ENCODE measurements at places on chromosomes 1 and 21.

DNA sequence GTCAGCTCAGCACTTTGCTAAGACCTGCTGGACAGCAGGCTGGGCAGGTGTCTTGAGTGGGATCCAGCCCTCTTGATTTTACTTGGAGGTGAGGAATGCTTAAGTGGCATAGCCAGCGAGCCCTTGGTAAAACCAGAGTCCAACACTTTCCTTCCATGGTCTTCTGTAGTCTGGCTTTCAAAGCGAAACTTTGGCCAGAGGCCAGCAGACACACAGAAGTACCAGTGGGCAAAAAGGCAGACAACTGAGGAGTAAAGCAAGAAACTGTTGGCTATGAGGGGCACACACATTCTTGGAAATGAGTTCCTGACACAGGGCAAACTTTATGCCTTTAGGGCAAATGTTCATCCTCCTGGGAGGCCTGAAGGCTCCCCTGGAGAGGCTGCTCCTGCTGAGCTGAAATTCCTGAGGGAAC, 281.0 kb upstream of the POU3F1 start:
- DNase-seq: no peak

- no peak for DNase-seq
Observed at GRCh38 chr1:77538956-77539518, 143.4 kb downstream of the ZZZ3 start.

DNA sequence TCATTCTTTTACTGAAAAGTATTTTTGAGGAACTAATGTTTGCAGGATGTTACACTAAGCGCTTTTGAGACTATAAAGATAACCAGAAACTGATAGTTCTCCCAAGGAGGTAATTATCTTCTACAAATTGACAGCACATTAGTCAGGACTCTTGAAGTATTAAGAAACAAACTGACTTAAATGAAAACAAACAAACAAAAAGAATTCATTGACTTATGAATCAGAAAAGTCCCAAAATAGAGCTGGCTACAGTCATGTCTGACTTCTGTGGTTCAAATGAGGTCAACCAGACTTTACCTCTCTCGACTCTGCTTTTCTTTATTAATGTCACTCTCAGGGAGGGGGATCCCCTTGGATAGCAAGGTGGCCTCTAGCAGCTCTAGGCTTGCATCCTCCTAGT, 296.8 kb downstream of the TPR start:
- DNase-seq: no peak

DNA sequence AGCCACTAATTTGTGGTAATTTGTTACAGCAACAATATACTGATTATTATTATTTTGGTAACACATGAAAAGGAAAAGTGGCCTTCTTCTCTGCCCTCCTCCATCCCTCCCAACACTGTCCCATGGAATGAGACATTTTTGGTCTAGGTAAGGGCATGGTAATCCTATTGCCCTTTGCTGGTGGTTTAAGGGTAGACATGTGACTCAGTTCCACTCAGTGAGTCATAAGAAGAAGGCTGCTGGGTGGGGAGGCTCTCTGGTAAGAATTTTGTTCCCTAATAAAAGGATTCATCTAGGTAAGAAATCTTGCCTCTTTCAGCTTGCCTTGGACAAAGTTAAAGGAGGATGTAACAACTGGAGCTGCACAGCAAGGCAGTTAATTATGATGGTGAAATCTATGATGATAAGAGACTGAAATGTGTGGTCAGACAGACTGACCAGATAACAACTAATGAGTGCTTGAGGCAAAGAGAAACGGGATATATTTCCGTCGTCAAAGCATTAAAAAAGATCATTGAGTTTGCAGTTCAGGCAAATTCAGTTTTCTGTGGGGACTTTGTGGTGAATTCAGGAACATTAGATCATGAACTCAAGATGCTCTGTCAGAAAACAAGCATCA, 232.0 kb upstream of the KCNK2 start:
- DNase-seq: no peak

DNA sequence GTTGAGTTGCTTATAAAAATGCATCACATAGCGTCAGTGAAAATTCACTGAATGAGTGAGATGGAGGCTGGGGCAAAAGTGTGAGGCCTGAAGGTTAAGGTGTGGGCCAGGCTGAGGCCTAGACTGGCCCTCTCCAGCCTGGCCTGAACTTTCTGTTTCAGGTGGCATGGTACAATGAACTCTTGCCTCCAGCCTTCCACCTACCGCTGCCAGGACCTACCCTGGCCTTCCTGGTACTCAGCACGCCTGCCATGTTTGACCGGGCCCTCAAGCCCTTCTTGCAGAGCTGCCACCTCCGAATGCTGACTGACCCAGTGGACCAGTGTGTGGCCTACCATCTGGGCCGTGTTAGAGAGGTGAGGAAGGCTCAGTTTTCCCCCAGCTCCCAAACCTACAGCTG, 7.1 kb downstream of the MMACHC start:
- no peak for DNase-seq

- DNase-seq: no peak
Observed at GRCh38 chr21:45964649-45965048, 16.9 kb upstream of the COL6A1 start.

DNA sequence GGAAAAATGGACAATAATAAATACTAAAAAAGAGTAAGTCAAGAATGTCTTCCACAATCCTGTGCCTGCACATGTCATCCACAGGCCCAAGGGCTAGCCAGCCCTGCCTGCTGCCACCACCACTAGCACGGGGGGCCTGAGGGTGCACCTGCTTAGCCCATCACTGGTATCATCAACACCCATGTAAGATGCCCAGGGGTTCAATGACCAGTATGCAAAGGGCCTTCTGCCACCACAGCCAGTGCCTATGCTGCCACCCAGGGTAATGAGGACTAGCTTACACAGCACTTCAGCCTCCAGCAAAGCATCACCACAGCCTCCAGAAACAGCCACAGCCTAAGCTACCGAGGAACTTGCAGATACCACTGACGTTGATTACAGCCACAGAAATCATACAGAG, 46.3 kb downstream of the POFUT2 start:
- DNase-seq: no peak

DNA sequence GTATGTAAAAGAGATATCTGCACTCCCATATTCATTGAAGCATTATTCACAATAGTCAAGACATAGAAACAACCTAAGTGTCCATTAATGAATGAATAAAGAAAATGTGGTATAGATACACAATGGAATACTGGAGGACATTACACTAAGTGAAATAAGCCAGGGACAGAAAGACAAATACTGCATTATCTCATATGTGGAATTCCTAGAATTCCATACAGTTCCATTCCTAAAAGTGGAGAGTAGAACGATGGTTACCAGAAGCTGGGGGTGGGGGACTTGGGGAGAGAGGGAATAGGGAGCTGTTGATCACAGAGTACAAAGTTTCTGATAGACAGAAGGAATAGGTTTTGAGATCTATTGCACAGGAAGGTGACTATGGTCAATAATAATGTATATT, 7.4 kb downstream of the TMED5 start:
- DNase-seq: no peak

DNA sequence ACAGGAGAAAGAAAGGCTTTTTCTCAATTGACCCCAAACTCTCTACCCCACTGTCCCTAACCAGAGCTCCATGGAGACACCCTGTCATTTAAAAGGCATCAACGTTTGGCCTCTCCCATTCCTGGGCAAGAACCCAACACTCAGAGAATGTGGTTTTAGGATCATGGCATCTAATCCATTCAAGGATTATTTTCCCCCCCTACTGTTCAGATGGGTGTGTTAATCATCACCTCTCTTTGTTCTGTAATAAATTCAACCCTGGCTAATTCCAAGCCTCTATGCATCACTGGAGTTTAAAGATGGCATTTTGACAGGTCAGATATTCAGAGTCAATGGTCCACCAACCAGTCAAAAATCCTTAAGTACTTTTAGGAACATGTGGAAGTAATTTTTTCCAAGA, 42.7 kb downstream of the TBX15 start:
- no peak for DNase-seq

DNA sequence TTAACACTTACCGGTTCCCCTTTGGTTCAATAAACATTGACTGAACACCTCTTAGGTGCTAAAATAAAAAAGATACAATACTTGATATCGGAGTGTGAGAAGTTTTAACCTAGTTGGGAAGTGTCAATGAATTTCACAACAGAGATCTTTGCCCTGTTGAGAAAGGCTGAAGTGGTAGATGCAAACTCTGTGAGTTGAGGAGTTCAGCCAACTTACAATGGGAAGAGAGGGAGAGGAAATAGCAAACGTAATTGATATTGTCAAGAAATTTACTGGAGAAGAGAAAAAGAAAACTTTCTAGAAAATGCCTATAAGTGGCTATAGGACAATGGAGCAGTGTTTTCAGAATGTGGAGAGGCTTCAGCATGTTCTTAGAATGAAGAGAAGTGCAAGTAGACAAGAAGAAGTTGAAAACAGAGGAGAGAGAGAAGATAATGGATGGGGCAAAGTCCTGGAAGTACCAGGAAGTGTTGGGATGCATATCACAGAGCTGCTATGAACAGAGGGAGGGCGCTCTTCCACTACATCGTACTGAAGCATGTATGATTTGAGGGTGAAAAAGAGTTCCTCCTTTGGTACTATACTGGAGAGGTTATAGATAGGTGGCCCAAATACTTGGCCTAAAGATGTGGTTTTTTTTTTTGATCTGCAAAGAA, 48.9 kb downstream of the MEF2D start:
- no peak for DNase-seq

DNA sequence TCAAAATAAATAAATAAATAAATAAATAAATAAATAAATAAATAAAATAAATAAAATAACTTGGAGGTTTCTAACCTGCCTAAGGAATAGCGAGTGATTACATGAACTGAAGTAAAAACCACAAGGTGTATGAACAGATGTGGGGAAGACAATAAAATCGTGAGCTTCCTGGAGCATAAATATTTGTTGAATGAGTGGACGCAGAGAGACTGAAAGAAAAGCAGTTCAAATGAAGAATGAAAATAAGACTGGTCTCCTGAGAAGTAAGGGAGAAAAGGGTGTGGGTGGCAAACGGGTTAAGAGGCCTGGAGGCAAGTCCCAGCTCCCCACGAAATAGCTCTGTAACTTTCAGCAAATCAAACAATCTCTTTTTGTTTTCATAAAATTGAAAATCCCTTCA, 33.6 kb downstream of the CHML start:
- DNase-seq: no peak

DNA sequence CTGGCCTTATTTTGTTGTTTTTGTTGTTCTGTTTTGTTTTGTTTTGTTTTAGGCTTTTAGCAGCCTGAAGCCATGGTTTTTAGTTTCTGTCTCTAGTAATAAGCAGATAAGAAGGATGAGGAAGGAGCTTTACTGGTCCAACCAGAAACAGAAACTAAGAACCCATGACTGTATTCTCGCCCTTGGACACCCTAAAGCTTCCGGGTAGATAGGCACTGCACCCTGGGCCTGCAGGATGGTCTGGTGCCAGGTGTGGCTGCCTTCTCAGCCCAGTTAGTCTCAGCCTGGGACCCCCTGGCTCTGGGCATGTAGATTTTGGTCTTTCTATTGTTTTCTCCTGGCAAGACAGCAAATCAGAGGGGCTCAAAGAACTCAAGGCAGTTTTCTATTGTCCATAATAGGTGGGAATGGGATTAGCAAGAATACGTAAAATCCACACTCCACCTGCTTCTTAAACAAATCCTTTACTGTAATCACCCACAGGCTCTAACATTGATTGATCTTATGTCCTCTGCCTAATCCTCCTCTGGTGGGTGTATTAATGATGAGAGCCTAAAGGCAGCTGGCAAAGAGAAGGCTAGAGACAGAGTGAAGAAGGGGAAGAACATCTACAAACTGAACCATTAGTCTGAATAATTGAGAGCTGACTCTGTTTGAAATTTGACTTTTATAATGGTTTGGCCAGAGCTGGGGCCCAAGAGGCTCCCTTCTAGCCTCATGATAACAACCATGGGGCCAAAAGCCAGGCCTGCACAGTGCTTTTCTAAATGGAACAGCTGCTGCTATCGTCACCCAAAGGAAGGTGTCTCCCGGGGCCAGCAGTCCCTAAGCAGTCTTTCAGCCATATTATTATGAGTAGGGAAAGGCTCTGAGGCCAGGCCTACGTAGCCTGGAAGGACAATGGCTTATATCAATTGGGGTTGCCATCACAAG, 106.8 kb upstream of the ATP1A1 start:
- no peak for DNase-seq

- DNase-seq: no peak
Observed at GRCh38 chr1:165134431-165134830, 222.1 kb downstream of the LMX1A start.

DNA sequence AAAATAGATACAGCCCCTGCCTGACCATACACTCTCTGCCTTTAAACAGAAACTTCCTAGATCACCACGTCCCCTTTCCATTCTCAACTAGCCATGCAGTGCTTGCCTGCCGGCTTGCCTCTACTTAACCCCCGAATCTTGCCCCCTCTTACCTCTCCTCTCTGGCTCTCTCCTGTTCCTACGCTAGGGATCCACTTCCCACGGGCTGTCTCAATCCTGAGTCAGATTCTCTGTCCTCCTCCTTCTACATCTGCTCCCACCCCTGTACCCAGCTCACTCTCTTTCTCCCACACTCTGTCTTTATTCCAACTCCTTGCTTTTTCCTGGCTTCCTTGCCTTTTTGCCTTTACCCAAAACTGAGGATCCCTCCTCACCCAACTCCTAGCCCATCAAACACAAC, 29.3 kb downstream of the ATF3 start:
- DNase-seq: no peak

- DNase-seq: no peak
Observed at GRCh38 chr1:3504151-3504821, 49.8 kb downstream of the ARHGEF16 start.

DNA sequence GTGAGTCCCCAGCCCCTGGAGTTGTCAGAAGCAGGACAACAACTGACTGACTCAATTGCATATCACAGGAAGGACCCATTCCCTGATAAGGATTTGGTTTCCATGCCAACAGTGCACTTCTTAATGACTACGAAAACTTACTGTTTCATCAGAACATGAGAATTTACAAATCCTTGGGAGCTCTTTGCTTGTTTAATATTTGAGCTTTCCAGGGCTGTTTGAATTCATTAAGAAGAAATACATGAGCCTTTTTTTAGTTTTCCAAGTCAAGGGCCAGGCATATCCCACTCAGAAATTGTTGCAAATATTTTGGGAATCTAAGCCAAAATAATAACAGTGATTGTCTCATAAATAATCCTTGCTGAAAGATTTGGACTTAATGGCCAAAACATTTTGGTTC, 27.2 kb upstream of the COL24A1 start:
- DNase-seq: no peak

- DNase-seq: no peak
Observed at GRCh38 chr1:208171616-208172422, 72.4 kb downstream of the PLXNA2 start.

DNA sequence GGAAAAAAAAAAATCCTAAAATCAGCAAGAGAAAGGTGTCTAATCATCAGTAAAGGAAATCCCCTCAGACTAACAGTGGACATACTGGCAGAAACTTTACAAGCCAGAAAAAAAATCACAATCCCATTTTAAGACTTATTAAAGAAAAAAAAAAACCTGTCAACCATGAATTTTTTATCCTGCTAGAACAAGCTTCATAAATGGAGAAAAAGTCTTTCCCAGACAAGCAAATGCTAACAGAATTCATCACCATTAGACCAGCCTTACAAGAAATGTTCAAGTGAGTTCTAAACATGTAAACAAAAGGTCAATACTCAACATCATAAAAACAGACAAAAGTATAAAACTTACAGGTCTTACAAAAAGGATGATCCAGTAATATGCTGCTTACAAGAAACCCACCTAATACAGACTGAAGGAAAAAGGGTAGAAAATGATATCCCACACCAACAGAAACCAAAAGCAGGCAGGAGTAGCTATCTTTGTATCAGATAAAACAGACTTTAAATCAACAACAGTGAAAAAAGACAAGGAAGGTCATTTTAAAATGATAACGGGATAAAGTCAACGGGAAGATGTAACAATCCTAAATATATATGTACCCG, 129.6 kb downstream of the EVI5 start:
- DNase-seq: no peak

Data from CD4-positive, alpha-beta T cell treated with Interleukin-6 at 100 ng/mL for 8 hours (primary cell).